Activated B cell treated with CpG ODN at 0.5 μM for 24 hours (primary cell): ENCODE measurements at places on chromosomes 3 and 15. TPM values are rescaled to one million over a fixed set of nuclear protein-coding genes. Genes with fewer than 3 reads are reported as not detected.
A peak's percentile ranks its signal among the peaks of the same experiment; 100 is the strongest.

GRCh38 chr3:33096093-33096868, 665 bp downstream of the GLB1 start:
- H3K27me3 ChIP-seq: no peaks in the 10 kb centered on the region
- peaks cover 41% of the 10 kb centered on the region for H3K4me1 ChIP-seq
- DNase-seq: peak; percentile 58
- peak overlapping the region; percentile 98 for H3K4me3 ChIP-seq
- H3K36me3 ChIP-seq: peaks cover 35% of the 10 kb centered on the region
- peak overlapping the region; percentile 94 for H3K27ac ChIP-seq

- H3K27ac ChIP-seq: no peak overlapping the region
- H3K4me1 ChIP-seq: no peaks in the 10 kb centered on the region
- no peak for DNase-seq
- no peaks in the 10 kb centered on the region for H3K36me3 ChIP-seq
- no peaks in the 10 kb centered on the region for H3K27me3 ChIP-seq
Observed at GRCh38 chr3:13590841-13591520, 42.1 kb downstream of the FBLN2 start.

DNA sequence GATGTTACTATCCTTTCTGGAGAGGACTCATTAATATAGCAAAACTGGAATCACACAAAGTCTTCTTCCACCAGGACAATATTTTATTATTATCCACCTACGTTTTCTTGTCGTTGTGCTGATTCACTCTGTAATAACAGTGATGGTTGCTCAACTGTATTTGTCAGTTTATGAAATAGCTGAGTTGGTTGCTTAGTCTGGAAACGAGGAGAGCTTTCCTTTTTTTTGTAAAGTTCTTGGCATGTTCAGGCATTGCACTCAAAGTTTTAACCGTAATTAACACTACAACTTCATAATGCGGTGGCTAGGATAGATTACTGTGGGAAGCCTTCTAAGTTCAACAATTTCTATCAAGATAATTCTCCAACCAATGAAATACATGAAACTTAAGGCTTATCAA, 131.2 kb downstream of the RAP2B start:
- H3K4me1 ChIP-seq: peaks cover 2% of the 10 kb centered on the region
- no peak for DNase-seq
- no peaks in the 10 kb centered on the region for H3K36me3 ChIP-seq
- no peak overlapping the region for H3K27ac ChIP-seq
- no peaks in the 10 kb centered on the region for H3K27me3 ChIP-seq

DNA sequence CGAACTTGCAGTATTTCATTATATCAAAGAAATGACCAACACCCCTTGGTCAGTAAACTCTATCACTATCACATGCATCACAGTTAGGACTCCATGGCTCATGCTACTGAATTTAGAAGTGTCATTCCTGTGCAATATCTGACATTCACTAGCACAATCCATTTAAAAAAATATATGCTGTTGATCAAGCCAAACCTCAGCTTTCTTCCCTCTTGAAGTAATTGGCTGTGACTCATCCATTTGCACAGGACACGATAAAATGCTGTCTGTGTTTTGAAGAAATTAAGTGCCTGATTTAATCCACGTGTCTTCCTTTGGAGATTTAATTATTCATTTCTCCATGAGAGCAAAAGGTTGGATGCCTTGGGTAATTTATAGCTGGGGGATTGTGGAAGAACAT, 38.9 kb downstream of the CPNE4 start:
- peaks cover 2% of the 10 kb centered on the region for H3K27me3 ChIP-seq
- H3K4me1 ChIP-seq: no peaks in the 10 kb centered on the region
- no peak for DNase-seq

- peak overlapping the region; percentile 96 for H3K4me3 ChIP-seq
- no peaks in the 10 kb centered on the region for H3K27me3 ChIP-seq
- H3K4me1 ChIP-seq: peaks cover 45% of the 10 kb centered on the region
Observed at GRCh38 chr15:60396560-60396957, 1.2 kb downstream of the ANXA2 start.

DNA sequence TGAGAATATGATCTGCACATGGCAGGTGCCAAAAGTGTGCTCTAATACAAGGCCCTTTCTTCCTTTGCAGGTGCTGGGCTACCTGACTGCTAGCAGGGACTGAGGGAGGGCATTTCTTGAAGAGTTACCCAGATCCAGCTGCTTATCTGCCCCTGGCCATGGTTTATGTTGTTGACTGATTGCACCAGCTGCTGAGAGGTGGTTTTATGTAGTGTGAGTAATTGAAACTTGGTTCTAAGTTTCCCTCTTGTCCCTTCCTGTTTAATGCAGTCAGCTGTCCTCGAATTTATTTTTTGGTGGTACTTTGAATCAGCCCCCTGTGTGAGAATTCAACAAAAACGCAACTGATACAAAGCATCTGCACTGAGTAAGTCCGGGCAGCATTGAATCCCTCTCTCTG, 288.3 kb upstream of the C2CD4B start:
- H3K36me3 ChIP-seq: no peaks in the 10 kb centered on the region
- H3K4me1 ChIP-seq: no peaks in the 10 kb centered on the region
- H3K27ac ChIP-seq: no peak overlapping the region
- DNase-seq: no peak
- no peaks in the 10 kb centered on the region for H3K27me3 ChIP-seq

GRCh38 chr3:13879946-13880810, at the start of gene WNT7A:
TSS of gene WNT7A (minus strand) at chr3:13880071. CDS start at chr3:13879816, 255 bp downstream.
- peak within 1 kb of the TSS; percentile 24 for H3K4me3 ChIP-seq
- no peaks in the 10 kb centered on the region for H3K36me3 ChIP-seq
- H3K4me1 ChIP-seq: peaks cover 15% of the 10 kb centered on the region
- H3K27ac ChIP-seq: no peak within 1 kb of the TSS

- no peak for DNase-seq
- H3K36me3 ChIP-seq: no peaks in the 10 kb centered on the region
- H3K27ac ChIP-seq: no peak overlapping the region
- no peak overlapping the region for H3K4me3 ChIP-seq
Observed at GRCh38 chr15:69114331-69114928, 46.0 kb upstream of the GLCE start.

Gene GREM1
- not detected in 2 replicates for total RNA-seq
